Upper lobe of left lung (tissue), 6 donors: ENCODE measurements at places on chromosomes 7 and 10.

GRCh38 chr10:16986082-16986405, 143.6 kb downstream of the CUBN start:
- DNase-seq = no peak

GRCh38 chr7:86904949-86905834, 154.3 kb downstream of the ELAPOR2 start:
- DNase-seq = no peak

GRCh38 chr10:72539137-72539536, 86.7 kb downstream of the MICU1 start:
- DNase-seq = no peak

- no peak for DNase-seq
Observed at GRCh38 chr10:77111611-77112550, 525.7 kb downstream of the KCNMA1 start.

- no peak for DNase-seq
Observed at GRCh38 chr7:135509589-135509838, 388 bp downstream of the CNOT4 start.

GRCh38 chr10:66941491-66941890, 15.7 kb downstream of the LRRTM3 start:
- DNase-seq = peak; percentile 18

- no peak for DNase-seq
Observed at GRCh38 chr10:29713450-29713849, 78.7 kb upstream of the SVIL start.

DNA sequence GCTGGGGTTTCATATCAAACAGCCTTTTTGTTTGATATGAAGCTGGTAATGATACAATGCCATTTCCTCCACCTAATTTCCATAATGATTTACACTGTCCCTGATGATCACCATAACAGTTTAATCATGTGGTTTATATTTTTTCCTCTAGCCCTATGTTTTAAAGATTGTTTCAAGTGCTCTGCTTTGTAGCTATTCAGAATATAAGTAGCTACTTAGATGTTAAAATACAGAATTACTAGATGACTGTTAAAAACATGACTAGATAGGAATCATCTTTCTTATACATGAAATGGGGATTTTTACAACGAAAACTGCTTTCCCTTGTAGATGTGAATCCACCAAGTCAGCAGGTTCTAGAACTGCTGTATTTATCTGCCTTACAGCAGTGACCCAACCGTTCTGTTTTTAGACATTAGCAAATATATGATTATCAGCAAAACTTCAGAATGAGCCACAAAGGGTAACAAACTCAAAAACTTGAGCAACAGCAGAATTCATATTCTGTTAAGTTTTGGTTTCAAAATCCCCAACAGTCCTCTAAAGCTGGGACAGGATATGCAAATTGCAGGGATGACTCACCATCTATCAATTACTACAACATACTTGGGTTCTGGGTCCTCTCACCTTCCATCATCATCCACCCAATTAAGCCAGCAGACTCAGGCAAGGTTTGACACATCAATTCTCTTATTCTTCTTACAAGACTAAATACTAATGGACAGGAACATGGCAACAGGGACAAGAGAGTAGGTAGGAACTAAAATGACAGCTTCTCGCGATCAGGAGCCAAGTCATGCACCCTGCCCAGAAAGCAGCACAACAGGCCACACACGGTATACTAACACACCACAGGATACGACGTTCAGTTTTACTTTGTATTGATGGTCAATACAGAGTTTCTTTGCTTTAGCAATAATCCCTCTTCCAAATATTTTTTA, 83.9 kb downstream of the PIP4K2A start:
- DNase-seq = no peak

GRCh38 chr7:99326408-99326782, 697 bp downstream of the ARPC1A start:
- DNase-seq = no peak

- no peak for DNase-seq
Observed at GRCh38 chr7:116356333-116356965, 143.1 kb upstream of the CAV2 start.

DNA sequence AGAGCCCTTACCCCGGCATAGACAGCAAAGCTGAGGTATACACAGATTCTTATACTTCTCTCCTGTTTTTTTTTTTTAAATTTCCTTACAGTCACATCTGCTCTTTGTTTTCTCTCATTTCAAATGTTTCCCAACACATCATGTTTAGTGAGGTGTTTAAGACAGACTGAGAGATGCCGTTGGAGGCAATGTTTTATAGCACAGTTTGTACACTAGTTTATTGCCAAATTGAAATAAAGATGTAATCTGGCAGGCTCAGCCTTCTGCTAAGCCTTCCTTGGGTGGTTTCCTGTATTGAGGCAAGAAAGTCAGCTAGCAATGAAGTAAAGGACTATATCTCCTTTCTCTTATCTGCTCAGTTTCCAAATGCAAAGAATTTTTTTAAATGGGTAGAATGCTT, 393.4 kb downstream of the SORCS1 start:
- DNase-seq = no peak

DNA sequence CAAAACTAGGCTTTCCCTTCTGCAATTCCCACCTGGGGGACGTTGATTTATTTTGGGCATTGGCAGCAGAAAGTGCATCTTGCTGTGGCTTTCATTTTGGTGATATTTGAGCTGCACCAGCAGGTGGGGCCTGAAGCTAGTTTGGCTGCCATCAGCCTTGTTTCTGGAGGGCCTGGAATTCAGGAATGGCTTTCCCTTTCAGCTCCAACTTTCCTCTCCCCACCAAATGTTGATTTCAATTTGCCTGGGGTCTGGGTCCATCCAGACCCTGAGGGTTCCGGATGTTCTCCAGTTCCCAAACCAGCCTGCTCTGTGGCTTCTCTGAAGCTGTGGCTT, 640.4 kb downstream of the TYW1 start:
- no peak for DNase-seq

DNA sequence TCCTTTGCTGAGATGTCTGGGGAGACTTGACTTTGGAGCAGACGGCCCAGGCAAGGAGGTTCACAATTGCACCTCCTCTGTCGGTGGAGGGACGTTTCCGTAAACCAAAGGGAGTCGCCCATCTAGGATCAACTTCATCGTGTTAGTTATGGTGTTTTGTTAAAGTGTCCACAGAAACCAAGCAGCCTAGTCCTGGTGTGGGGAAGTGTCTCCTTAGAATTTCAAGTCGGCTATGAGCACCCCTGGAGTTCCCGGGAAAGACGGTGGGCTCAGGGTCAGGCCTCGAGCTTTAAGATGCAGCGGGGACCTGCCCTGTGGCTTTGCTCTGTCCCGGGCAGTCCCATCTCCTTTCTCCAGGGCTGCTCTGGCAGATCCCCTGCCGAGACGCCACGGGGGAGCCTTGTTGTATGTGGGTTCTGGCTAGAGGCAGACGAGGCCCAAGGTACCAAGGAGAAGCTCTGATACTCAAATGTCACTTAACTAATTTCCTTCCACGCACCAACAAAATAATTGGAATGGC, 319.2 kb downstream of the ADARB2 start:
- DNase-seq = no peak

DNA sequence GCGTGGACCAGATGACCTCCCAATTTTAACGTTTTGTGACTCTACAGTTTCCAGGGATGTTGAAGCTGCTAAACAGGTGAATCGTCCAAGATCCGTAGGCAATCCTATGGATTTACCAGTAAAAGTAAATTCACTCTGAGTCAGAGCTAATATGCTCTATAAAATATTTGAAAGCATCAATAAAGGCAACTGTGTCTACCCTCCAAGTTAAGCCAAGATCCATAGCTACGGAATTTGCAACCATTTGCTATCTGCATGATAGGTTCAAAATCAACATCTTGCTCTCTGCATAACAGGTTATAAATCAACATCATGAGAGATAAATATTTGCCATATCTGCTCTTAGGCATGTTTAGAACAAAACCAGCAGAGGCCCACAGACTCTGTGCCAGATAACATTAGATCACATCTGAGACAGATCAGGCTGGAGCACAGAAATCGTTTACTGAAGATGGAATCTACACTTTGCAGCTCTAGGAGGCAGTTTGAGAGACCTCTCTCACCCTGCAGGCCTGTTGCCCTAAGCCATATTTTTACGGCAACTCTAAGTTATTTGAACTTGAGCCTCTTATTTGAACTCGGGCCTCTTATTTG, 80.7 kb upstream of the PDCD4 start:
- DNase-seq = no peak

DNA sequence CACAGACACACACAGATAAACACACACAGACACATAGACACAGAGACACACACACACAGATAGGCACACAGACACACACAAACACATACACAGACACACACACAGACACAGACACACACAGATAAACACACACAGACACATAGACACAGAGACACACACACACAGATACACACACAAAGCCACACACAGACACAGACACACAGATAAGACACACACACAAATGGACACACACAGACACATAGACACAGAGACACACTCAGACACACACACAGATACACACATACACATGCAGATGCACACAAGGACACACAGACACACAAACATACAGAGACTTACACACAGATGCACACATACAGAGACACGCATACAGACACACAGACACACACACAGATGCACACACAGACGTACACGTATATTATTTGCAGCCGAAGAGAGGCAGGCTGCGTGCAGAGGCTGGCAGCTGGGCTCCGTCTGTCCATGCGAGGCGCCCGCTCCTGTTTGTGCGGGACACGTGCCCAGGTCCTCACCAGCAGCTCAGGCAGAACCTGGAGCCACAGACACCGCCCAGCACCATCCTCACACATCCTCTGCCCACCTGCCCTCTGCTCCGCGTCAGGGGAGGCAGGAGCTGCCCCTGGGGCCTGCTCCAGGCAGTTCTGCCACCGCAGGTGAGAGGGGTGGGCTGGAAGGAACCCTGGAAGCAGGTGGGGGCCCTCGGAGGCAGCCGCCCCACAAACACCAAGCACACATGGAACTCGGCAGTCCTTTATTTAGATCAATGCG, 1.2 kb downstream of the CALML5 start:
- no peak for DNase-seq

GRCh38 chr10:120069700-120070099, 177.2 kb downstream of the SEC23IP start:
- DNase-seq = no peak

- DNase-seq = no peak
Observed at GRCh38 chr7:124570558-124570957, 195.0 kb downstream of the GPR37 start.

- no peak for DNase-seq
Observed at GRCh38 chr7:16765436-16765859, 11.9 kb downstream of the TSPAN13 start.

DNA sequence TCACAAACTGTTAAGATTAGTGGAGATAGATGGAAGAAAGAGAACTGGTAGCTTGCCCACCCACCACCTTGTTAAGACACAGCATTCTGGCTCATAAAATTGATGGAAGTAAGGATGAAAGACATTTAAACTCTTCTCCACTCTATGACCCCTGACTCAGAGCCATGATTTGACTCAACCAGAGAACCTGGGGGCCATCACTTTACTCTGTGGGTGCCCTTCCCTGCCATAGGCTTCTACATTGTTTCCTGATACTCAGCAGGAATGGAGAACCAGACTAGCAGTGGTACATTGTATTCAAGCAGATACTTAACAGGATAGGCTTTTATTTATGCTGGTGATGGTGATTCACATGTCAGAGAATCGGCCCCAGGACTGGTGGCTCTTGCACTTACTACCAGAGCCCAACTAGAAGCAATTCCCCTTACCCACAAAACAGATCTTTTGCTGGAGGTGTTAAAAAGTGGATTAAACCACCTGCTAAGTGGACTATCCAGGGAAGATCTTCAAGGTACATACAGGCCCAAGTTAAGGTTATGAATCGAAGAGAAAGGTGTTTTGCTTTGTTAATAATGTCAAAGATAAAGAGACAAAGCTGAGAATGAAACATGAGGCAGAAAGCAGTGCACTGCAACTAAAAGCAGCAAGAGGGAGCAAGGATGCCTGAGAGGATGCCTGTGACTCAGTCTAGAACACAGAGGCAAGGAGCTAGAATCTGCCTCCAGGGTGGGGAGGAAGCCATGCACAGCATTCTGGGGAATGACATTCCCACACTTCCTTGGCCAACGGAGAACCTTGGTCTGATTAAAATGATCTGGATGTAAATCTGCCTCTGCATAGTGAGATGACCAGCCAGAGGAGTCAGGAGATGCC, 36.0 kb upstream of the GLI3 start:
- DNase-seq = no peak
